ENCODE measurements at places on chromosomes 12 and 14.

GRCh38 chr12:82627799-82628198, 58.9 kb upstream of the TMTC2 start:
- no peak for ATAC-seq

- ATAC-seq = no peak
These were observed 10.7 kb downstream of the DYRK4 start for GRCh38 chr12:4572680-4573079.

- ATAC-seq = no peak
These were observed 24.8 kb upstream of the RAB35 start for GRCh38 chr12:120141336-120141735.

- ATAC-seq = no peak
These were observed 449.3 kb downstream of the ADAMTS20 start for GRCh38 chr12:43102546-43103264.

DNA sequence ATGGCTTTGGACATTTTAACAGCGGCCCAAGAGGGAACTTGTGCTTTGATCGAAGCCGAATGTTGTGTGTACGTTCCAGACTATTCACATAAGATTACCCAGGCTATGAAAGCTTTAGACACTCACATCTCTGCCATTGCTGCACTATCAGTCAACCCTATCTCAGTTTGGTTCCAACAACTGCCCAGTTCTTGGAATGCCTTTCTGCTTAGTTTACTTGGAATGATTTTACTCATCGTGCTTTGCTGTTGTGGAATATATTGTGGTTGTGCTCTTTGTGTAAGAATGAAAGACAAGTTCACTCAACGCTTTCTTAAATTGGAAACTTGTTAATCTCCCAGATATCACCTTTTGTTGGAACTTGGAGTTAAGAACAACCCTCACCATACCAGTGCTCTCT, 498.2 kb downstream of the GLT1D1 start:
- ATAC-seq = no peak
